Activated CD4-positive, CD25-positive, alpha-beta regulatory T cell treated with anti-CD3 and anti-CD28 coated beads, Interleukin-2, amount 50 U/mL, for 16 hours (primary cell): ENCODE measurements at places on chromosomes 1 and 21.

DNA sequence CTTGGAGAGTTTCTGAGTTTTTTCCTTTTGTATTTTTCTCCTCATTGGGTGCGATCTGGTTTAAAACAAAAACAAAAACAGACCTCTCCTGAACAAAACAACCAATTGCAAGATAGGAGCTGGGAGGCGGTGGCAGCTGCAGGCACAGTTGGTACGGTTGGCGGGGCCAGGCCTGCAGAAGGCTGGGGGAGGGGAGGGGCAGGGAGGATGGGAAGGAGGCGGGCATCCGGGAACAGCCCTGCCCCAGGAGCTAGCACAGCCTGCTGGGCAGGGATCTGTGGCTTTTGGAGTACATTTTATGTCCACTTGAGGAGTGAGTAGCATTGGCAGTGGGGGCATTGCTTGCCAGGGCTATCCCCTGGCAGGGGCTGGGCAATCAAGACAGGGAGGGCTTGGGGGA, 5.2 kb downstream of the CAPN9 start:
- DNase-seq: no peak

DNA sequence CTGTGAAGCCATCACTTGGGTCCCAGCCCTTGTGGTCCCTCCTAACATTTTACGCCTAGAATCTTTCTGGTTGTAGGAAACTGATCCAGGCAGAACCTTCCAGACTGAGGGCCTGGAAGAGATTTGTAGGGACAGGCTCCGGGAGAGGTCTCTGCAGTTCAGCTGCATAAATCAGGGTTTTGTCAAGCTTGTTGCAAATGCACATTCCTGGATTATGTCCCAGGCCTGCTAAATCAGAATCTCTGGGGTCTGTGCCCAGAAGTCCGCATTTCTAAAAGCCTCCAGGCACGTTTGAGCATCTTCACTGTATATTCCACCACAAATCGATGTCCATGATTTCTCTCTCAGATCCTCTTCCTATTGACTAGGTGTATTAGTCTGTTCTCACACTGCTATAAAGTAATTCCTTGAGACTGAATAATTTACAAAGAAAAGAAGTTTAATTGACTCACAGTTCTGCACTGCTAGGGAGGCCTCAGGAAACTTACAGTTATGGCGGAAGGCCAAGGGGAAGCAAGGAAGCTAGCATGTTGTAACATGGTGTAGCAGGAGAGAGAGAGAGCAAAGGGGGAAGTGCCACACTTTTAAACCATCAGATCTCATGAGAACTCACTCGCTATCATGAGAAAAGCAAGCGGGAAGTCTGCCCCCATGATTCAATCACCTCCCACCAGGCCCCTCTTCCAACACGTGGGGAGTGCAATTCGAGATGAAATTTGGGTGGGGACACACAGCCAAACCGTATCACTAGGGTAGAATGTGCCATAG, 1.2 kb upstream of the FHAD1 start:
- no peak for DNase-seq

DNA sequence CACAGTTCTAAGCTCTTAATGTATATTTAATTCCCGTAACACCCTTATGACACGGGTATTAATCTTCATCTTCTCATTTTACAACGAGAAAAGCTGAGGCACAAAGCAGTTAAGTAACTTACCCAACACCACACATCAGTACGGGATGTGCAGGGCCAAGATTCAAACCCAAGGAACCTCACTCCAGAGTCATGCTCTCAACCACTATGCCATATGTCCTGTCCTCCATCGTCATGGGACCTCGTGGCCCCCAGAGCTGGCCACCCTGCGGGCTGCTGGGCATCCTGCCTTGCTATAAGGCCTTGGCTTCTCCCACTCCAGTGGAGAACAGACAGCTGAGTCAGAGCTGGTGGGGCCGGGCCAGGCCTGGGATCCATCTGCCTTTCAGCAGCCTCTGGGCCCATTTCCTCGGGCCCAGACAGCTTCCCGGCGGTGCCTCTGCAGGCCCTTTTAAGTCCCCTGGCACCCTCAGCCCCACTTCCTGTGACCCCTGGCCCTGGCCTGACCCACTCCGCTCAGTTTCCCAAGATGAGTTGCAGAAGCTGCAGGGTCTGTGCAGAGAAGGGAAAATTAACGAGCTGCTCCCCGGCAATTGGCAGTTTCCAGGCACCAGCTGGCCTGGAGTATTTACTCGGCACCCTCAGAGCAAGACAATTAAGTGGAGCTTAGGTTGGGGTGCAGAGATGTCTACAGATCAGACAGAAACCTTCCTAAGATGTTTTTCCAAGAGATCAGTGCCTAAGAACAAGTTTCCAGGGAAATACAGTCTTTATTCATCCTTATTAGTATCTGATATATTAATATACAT, 98.2 kb downstream of the EPHB2 start:
- no peak for DNase-seq

DNA sequence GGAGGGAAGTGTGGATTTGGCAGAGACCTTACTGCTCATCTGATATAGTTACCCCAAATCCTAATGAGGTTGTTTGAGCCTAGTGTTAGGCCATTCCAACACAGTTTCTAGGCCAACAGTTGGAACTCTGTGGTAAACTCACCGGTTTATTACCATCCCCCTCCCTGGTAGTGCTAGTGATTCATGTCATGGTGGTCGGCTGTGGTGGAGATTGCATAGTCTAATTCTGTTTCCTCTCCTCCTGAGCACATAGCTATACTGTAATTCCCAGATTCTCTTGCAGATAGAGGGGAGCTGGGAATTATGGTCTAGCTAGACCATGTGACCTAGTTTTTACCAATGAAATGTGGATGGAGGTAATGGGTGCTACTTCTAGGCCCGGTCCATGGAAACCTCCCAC, 123.7 kb upstream of the KIF26B start:
- DNase-seq: no peak

GRCh38 chr21:31886915-31887314, 14.1 kb downstream of the HUNK start:
- DNase-seq: no peak
